ENCODE measurements at places on chromosomes 16 and 17. TPM values are rescaled to one million over a fixed set of nuclear protein-coding genes. Genes with fewer than 3 reads are reported as not detected.
A peak's percentile ranks its signal among the peaks of the same experiment; 100 is the strongest.

GRCh38 chr16:53216798-53217197 lies 162.0 kb downstream of the CHD9 start:
- H3K4me1 ChIP-seq, result no peaks in the 10 kb centered on the region
- no peaks in the 10 kb centered on the region for H3K27me3 ChIP-seq
- no peak overlapping the region for H3K27ac ChIP-seq

GRCh38 chr17:68182940-68183551 lies 64.8 kb upstream of the AMZ2 start:
- no peak overlapping the region for H3K27ac ChIP-seq
- H3K36me3 ChIP-seq, result no peaks in the 10 kb centered on the region
- peak; percentile 84 for DNase-seq
- H3K4me1 ChIP-seq, result no peaks in the 10 kb centered on the region
- H3K4me3 ChIP-seq, result no peak overlapping the region
- no peaks in the 10 kb centered on the region for H3K27me3 ChIP-seq

GRCh38 chr16:30509081-30509765 lies 17.1 kb downstream of the ZNF768 start:
- H3K27ac ChIP-seq, result no peak overlapping the region
- no peak overlapping the region for H3K4me3 ChIP-seq
- no peak for DNase-seq
- no peaks in the 10 kb centered on the region for H3K36me3 ChIP-seq
- H3K27me3 ChIP-seq, result no peaks in the 10 kb centered on the region
- no peaks in the 10 kb centered on the region for H3K4me1 ChIP-seq

PTRH2 gene
- 40.4 TPM for total RNA-seq

DNA sequence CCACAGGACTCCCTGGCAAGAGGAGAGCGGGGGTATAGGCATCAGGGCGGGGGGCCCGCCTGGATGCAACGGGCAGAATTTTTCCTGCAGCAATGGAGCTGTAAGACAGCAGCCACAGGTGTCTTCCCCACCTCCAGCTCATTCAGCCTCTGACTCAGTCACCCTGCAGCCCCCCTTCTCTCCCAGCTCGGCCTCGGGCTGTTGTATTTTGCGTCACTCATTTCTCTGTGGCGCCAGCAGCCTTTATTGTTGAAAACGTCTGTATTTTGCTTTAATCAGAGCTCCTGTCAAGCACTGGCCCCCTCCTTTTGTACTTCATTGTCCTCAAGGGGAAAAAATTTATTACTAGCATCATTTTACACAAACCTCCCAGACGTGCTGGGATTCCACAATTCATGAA lies 117.7 kb downstream of the WSCD1 start:
- no peak overlapping the region for H3K27ac ChIP-seq
- no peaks in the 10 kb centered on the region for H3K27me3 ChIP-seq
- DNase-seq, result peak; percentile 47
- peaks cover under 1% of the 10 kb centered on the region for H3K36me3 ChIP-seq
- no peaks in the 10 kb centered on the region for H3K4me1 ChIP-seq

GRCh38 chr17:39709998-39710964 lies 10.4 kb downstream of the ERBB2 start:
- peaks cover 76% of the 10 kb centered on the region for H3K36me3 ChIP-seq
- no peaks in the 10 kb centered on the region for H3K4me1 ChIP-seq
- H3K4me3 ChIP-seq, result no peak overlapping the region
- no peak overlapping the region for H3K27ac ChIP-seq

CACNG3 gene
- not detected for total RNA-seq

SPATA32 gene
- 0.81 TPM for total RNA-seq

DNA sequence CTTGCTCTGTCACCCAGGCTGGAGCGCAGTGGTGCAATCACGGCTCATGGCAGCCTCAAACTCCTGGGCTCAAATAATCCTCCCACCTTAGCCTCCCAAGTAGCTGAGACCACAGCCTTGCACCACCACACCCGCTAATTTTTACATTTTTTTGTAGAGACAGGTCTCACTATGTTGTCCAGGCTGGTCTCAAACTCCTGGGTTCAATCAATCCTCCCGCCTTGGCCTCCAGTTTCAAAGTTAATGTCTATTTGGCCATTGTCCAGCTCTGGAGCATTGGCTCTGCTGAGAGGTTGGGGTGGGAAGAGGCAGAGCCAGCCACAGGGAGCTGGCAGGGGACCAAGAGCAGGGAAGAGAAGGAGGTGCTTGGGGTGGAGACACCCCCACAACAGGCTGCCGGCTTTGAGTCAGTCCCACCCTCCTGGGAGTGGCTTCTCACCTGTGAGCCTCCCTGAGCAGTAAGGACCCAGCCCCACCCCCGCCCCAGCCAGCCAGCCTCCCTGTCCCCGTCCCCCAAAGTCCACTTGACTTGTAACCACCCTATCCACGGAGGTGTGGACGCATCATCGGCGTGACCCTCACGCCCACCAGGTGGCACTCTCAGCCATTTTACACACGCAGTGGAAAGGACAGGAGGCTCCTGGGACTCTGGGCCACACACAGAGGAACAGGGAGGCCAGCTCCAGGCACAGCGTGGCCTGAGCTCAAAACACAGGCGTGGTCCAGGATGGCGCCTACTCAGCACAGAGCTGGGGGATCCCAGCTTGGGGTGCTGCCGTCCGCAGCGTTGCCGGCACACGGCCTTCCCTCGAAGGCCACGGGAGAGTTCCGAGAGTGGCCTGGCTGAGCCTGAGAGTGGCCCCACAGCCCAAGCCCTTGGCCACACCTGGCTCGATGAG lies 22.8 kb upstream of the PVALEF start:
- peak overlapping the region; percentile 12 for H3K4me3 ChIP-seq
- DNase-seq, result peak; percentile 89
- H3K27ac ChIP-seq, result no peak overlapping the region
- no peaks in the 10 kb centered on the region for H3K4me1 ChIP-seq
- no peaks in the 10 kb centered on the region for H3K27me3 ChIP-seq
- H3K36me3 ChIP-seq, result no peaks in the 10 kb centered on the region

DNA sequence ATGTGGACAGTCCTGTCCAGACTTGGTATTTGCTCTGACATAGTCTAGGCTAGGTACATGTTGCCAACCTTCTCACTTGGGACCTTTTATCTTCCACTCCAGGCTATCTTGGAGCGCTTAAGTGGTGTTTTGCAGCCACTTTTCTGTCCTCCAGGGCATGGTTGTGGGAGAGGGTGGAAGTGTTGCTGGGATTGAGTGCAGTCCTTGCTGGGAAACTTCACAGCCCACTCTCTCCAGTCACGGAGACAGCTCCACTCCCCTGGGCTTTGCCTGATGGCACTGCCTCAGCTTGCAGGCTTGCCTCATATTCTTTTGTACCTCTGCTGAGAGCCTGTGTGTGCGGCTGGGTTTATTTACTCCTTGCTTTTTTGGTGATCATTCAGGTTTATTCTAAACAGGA lies 17.4 kb downstream of the RPA1 start:
- no peaks in the 10 kb centered on the region for H3K4me1 ChIP-seq
- peaks cover 16% of the 10 kb centered on the region for H3K36me3 ChIP-seq
- no peak overlapping the region for H3K4me3 ChIP-seq
- no peak overlapping the region for H3K27ac ChIP-seq
- no peaks in the 10 kb centered on the region for H3K27me3 ChIP-seq

PPY gene
- 0.59 TPM for total RNA-seq

GRCh38 chr16:86970279-86970678 lies 346.9 kb downstream of the C16orf95 start:
- H3K27ac ChIP-seq, result no peak overlapping the region
- H3K4me3 ChIP-seq, result no peak overlapping the region
- no peak for DNase-seq
- H3K36me3 ChIP-seq, result no peaks in the 10 kb centered on the region
- H3K27me3 ChIP-seq, result no peaks in the 10 kb centered on the region
- no peaks in the 10 kb centered on the region for H3K4me1 ChIP-seq

GRCh38 chr17:4506175-4506813 lies 7.6 kb downstream of the SPNS2 start:
- no peak for DNase-seq
- H3K36me3 ChIP-seq, result no peaks in the 10 kb centered on the region
- H3K27ac ChIP-seq, result no peak overlapping the region
- no peaks in the 10 kb centered on the region for H3K4me1 ChIP-seq
- H3K27me3 ChIP-seq, result no peaks in the 10 kb centered on the region

SLC2A4 gene
- 4.4 TPM for total RNA-seq

CD300E gene
- total RNA-seq, result not detected

DNA sequence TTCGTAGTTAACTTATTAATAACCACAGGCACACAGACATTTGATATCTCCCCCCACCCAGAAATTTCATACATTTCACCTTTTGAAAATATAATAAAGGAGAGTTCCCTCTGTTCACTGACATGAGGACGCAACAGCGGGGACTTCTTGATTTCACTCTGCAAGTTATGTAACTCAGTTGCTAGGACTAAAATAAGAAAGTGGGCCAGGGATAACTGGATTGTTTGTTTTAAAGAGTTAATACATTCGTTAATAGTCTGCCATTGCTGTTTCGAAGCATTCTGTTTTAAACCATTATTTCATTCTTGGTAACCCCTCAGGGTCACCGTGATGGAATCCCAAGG lies 1.2 kb downstream of the RHOT1 start:
- H3K27me3 ChIP-seq, result no peaks in the 10 kb centered on the region
- no peak for DNase-seq
- H3K4me3 ChIP-seq, result peak overlapping the region; percentile 97
- no peaks in the 10 kb centered on the region for H3K4me1 ChIP-seq

GRCh38 chr16:85485379-85485778 lies 127.7 kb upstream of the GSE1 start:
- H3K27me3 ChIP-seq, result no peaks in the 10 kb centered on the region
- no peak for DNase-seq
- no peak overlapping the region for H3K27ac ChIP-seq
- no peaks in the 10 kb centered on the region for H3K36me3 ChIP-seq
- no peak overlapping the region for H3K4me3 ChIP-seq
- no peaks in the 10 kb centered on the region for H3K4me1 ChIP-seq

- H3K36me3 ChIP-seq, result no peaks in the 10 kb centered on the region
- peak overlapping the region; percentile 82 for H3K4me3 ChIP-seq
- H3K27me3 ChIP-seq, result peaks cover 60% of the 10 kb centered on the region
- no peak overlapping the region for H3K27ac ChIP-seq
- H3K4me1 ChIP-seq, result peaks cover 2% of the 10 kb centered on the region
- no peak for DNase-seq
These were observed 11.3 kb downstream of the TBX2 start for GRCh38 chr17:61411011-61411260.

GRCh38 chr17:65656390-65657250 lies 95.2 kb upstream of the AXIN2 start:
- no peak overlapping the region for H3K4me3 ChIP-seq
- no peaks in the 10 kb centered on the region for H3K4me1 ChIP-seq
- H3K27me3 ChIP-seq, result no peaks in the 10 kb centered on the region
- H3K27ac ChIP-seq, result no peak overlapping the region

ESRP2 gene
- total RNA-seq, result 59.3 TPM

CLDN9 gene
- total RNA-seq, result 1.3 TPM

GRCh38 chr17:7703584-7704479 lies 1.2 kb upstream of the EFNB3 start:
- peak; percentile 95 for DNase-seq
- H3K27ac ChIP-seq, result no peak overlapping the region
- peaks cover 5% of the 10 kb centered on the region for H3K36me3 ChIP-seq
- H3K4me3 ChIP-seq, result peak overlapping the region; percentile 87

- H3K27ac ChIP-seq, result no peak overlapping the region
- no peaks in the 10 kb centered on the region for H3K27me3 ChIP-seq
- no peak overlapping the region for H3K4me3 ChIP-seq
- H3K36me3 ChIP-seq, result no peaks in the 10 kb centered on the region
These were observed 72.0 kb downstream of the CNGB1 start for GRCh38 chr16:57898961-57899360.

MARVELD3 gene
- total RNA-seq, result 27.0 TPM

DNA sequence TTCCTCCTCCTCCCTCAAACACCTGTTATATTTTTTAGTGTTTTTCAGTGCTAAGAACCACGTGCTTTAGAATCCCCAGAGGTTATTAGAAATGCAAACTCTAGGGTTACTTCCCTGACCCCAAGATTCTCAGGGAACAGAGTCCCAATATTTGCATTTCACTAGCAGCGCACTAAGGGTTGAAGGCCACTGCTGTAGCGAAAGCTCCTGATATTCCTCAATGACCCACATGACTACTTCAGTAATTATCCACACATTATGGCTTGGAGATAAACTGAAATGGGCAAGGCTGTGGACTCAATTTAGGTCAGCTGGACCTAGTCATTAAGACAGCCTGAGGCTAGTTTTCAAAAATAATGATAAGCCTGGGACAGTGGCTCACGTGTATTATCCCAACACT lies 78.5 kb upstream of the BCAR1 start:
- H3K36me3 ChIP-seq, result 0 out of 2 replicates have a peak, but pooled peaks cover 5% of the 10 kb centered on the region
- H3K4me1 ChIP-seq, result no peaks in the 10 kb centered on the region
- DNase-seq, result no peak
- no peak overlapping the region for H3K4me3 ChIP-seq
- no peaks in the 10 kb centered on the region for H3K27me3 ChIP-seq

DNA sequence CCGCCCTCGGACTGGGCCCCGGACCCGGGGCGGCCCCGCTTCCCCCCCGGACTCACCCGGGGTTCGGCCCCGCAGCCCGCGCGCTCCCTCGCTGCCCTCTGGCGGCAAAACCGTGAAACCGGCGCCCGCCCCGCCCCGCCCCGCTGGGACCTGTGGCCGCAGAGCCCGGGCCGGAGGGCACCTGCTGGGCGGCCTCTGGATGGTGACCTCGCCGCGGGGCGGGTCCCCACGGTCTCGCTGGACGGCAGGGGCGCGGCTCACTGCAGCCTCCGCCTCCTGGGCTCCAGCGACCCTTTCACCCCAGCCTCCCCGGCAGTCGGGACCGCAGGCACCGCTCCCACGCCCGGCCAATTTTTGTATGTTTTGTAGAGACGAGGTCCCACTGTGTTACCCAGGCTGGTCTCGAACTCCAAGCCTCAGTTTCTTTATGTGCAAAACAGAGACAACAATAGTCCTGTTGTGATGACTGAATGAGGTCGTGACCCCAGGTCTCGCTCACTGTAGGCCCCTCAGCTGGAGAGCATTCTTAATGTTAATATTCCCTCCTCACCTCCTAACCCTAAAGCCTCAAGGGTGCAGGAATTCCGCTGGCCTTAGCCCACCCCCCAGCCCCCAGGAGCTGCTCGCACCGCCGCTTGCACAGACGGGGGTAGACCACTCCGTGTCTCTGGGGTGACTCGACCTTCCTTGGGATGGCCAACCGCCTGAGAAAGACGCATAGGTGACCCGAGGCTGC lies 33.7 kb upstream of the RPH3AL start:
- peaks cover 10% of the 10 kb centered on the region for H3K27me3 ChIP-seq
- H3K36me3 ChIP-seq, result peaks cover 5% of the 10 kb centered on the region
- H3K4me3 ChIP-seq, result peak overlapping the region; percentile 82
- H3K4me1 ChIP-seq, result no peaks in the 10 kb centered on the region

GUCY2D gene
- total RNA-seq, result 0.35 TPM

PYY gene
- 1.7 TPM for total RNA-seq

DNA sequence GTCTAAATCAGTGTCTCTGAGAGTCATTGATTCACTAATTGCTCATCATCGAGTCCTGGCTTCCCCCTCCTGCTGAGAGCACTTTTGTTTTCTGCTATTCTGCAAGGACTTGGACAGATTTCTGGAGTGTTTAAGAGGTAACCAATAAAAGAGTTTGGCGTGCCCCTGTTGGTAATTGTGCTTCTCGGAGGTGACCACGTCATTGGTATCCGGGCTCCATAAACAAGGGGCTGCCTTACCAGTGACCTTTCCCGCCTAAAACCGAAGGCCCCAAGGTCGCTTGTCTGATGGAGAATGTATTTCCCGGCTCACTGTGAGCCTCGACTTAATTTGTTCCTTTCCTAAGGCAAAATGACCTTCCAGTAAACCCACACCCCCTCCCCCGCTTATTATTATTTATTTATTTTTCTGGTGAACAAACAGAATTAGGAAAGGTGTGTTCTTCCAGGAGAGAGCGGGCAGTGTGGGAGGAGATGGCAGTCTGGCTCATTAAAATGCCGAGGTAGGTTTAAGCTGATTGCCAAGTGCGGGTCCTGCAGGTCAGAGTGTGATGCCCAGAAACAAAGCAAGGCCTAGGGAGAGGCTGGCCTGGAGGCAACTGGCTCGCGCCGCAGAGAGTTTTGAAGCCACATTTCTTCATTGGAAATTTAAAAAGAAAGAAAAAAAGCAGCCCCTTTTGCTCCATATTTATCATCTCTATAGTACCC lies 30.2 kb downstream of the MSI2 start:
- no peaks in the 10 kb centered on the region for H3K27me3 ChIP-seq
- H3K27ac ChIP-seq, result no peak overlapping the region
- peaks cover 19% of the 10 kb centered on the region for H3K36me3 ChIP-seq
- H3K4me3 ChIP-seq, result peak overlapping the region; percentile 12
- peaks cover 9% of the 10 kb centered on the region for H3K4me1 ChIP-seq
